ENCODE measurements at places on chromosomes 3 and 15.
A peak's percentile ranks its signal among the peaks of the same experiment; 100 is the strongest.

DNA sequence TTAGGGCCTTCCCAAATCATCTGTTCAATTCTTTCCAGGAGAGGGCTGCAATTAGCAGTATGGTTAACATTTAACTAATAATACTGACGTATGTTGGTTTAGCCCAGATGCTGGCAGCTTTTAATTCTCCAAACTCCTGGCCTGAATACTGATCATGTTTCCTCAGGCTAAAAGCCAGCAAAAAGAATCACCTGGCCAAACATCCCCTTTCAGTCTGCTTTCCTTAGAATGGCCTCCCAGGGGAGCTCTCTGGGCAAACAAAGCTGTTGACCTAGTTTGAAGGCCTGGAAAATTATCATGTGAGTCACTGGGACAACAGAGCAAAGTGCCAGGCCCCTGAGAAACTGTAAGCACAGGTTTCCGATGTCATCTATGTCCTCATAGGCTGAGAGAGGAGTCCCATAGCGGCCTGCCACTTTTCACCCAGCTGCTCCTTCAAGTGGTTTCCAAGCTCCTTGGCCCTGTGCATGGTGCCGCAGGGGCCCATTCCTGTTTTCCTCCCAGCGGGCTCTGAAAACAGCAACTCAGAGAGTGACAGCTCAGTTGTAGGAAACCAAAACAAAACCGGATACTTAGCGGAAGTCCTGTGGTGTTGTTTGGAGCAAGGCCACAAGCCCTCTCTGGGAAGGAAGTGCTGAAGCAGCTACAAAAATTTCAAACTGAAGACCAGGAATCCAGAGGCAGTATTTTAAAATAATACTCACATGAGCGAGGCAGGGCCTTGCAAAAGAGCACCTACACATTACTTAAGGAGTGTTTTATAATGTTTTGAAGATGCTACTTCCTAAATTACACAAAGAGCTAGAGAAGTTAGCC, 36.5 kb upstream of the RAB11A start:
- peak; percentile 43 for DNase-seq

DNA sequence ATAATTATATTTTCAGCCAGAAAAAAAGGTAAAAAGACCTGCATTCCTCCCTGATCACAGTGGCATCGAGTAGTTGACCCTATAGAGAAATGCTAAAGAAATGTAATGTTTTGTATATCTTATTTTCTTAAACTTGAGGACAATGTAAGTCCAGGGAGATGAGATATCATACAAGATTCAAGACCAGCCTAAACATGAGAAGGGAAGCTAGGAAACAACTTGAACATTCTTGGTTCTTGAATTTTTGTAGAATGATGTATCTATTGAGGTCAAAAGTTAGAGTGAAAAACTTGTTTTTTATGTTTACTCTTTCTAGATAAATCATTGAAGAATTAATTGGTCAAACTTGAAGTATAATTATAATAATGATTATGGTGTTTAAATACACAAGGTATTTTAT, 497.7 kb upstream of the TBL1XR1 start:
- no peak for DNase-seq

DNA sequence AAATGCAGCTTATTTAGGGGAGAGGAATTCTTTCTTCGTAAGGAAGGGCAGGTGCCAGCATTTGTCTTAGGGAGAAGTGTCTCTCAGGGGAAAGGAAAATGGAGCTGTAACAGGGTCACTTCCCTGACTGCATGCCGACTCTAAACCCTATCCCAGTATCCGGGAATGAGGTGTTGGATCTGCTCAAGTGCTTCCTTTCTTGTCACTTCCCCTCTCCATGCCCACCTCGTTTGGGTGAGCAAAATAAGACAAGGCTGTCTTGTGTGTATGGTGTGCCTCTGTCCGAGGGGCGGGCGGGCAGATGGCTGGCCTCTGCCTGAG, 230.1 kb upstream of the TPM1 start:
- no peak for DNase-seq

DNA sequence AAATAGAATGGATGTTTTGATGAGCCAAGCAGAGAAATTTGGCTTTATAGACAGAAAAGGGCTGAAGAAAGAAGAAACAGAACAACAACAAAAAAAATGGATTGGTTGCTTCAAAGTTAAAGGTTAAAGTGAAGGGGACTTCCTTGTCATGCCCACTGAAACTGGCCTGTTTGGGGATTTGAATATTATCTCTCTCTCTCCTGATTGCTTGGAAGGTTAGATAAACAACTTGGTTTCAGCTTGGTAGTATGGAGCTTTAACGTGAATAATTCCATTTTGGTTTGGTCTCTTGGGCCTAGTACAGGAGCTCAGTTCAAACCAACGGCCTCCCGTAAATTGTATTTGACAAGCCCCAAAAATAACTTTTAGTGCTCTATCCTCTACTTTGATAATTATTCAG, 70.8 kb upstream of the MBNL1 start:
- DNase-seq = no peak

- no peak for DNase-seq
Observed at GRCh38 chr15:44999105-44999504, 23.9 kb upstream of the SORD start.

- no peak for DNase-seq
Observed at GRCh38 chr3:58627570-58627885, 39.0 kb downstream of the FAM3D start.

GRCh38 chr3:41653571-41654239, 308.2 kb downstream of the ULK4 start:
- DNase-seq = no peak

Data from stimulated activated CD4-positive, alpha-beta T cell treated with anti-CD3 and anti-CD28 coated beads, Interleukin-1b, Interleukin-23, amount 100 ng/mL, for 48 hours (primary cell).